Esophagus (tissue), 2 donors: ENCODE measurements at places on chromosomes 5 and 9. TPM values are rescaled to one million over a fixed set of nuclear protein-coding genes. Genes with fewer than 3 reads are reported as not detected.

CAMK2A gene
- 0.24 TPM for polyA plus RNA-seq

TMOD1 gene
- polyA plus RNA-seq, result 3.2 TPM

PDCD1LG2 gene
- 0.18 TPM for polyA plus RNA-seq

PLPP6 gene
- 6.4 TPM for polyA plus RNA-seq
